Muscle of leg (tissue), 16 donors: ENCODE measurements at places on chromosomes 4 and X. TPM values are rescaled to one million over a fixed set of nuclear protein-coding genes. Genes with fewer than 3 reads are reported as not detected.

SSX4 gene
- polyA plus RNA-seq, result not detected

- DNase-seq, result no peak
Observed at GRCh38 chr4:98046665-98047064, 96.6 kb downstream of the STPG2 start.

DNA sequence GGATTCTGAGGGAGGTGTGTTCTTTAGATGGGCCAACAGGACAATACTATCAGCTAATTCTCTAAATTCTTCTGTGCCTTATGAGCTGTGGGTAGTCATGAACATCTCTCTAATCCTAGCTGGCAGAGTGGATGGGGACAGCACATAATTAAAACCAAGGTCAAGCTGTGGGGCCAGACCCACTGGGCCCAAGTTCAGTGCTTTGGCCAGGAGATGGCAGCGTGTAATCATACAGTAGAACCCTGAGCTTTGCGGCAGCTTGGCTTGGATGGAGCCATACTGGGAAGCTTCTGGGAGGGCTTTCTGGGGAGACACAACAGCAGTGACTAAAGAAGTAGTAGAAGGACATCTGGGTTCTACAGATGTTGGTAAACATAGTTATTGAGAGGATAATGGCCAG lies 140.3 kb upstream of the CXCL13 start:
- no peak for DNase-seq

SPIN4 gene
- 16.4 TPM for polyA plus RNA-seq

GRCh38 chr4:160299177-160299576 lies 1196.3 kb downstream of the RAPGEF2 start:
- no peak for DNase-seq

GRCh38 chr4:2691952-2692435 lies 64.1 kb downstream of the TNIP2 start:
- DNase-seq, result no peak

SLC25A4 gene
- polyA plus RNA-seq, result 127 TPM
